ENCODE measurements at places on chromosomes 12 and 14.

- DNase-seq: no peak
Measured at GRCh38 chr12:54229624-54230212, 40.9 kb upstream of the SMUG1 start.

- no peak for DNase-seq
Measured at GRCh38 chr12:83793616-83794015, 1106.9 kb downstream of the TMTC2 start.

DNA sequence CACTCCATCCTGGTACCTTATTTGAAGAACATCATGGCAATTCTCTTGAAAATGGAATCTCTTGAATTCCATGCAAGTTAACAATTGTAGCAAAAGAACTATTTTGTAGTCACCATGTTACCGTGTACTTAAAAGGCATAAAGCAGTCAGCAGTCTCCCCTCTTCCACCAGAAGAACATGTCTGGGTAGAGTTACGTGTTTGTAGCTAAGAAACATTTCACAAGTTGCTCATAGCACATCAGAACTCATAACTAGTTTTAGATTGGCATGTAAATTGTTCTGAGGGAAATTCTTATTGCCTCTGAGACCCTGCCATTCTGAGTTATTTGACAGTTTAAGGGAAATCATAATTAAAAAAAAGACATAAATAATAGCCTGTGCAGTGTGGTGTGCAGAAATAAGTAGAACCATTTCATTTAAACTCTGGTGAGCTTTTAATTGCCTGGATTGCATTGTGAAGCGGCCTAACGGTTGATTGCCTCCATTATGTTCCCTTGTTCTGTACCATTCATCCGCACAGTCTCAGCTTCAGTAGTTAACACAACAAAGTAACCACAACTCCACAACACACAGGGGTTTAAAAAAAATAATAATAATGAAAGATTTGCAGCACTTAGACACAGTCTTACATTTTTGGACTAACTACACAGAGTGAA is 2.6 kb downstream of the LMO3 start:
- DNase-seq: peak; percentile 76

- DNase-seq: no peak
Measured at GRCh38 chr12:67916266-67916970, 72.8 kb upstream of the IFNG-AS1 start.

DNA sequence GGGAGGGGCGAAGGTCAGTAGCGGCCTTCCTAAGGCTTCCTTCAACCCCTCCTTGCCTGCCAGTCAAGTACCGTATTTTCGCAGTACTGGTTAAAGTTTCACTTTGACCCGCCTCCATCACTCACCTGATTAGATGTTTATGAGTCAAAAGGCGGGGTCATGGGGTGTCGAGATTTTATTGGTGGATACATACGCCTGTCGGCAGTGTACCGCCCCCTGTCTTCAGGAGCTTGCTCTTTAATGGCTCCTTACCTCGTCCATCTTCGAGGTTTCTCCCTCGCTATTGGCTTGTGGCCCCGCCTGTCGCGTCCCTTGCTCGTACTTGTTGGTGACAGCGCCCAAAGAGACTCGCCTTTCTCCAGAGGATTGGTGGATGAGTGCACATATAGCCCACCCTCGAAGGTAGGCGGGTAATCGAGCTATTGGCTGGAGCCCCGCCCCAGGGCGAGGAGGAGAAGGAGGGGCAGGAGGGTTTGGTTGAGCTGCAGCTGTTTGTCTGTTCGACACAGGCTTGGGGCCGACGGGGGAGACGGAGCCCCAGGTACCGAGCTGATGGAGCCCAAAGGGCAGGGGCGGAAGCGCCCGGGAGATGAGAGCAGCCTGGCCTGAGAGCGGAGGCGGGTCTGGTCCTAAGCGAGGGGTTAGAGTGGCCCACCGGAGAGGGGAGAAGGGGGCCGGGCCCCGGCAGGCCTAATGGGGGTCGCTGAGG is at the start of gene RAB5B:
TSS of gene RAB5B (plus strand) at position 480 of the 709 bp plus-strand sequence. CDS start 12,883 bp downstream, outside the sequence.
- DNase-seq: peak; percentile 96

GRCh38 chr12:121697093-121697698 is 15.4 kb upstream of the TMEM120B start:
- DNase-seq: peak; percentile 71

GRCh38 chr12:121112496-121112895 is 20.2 kb upstream of the P2RX7 start:
- no peak for DNase-seq

- no peak for DNase-seq
Measured at GRCh38 chr12:96219700-96220206, 25.6 kb downstream of the ELK3 start.

- DNase-seq: no peak
Measured at GRCh38 chr14:70784886-70785285, 24.4 kb downstream of the MAP3K9 start.

GRCh38 chr14:84814391-84814790 is 715.6 kb upstream of the FLRT2 start:
- no peak for DNase-seq

DNA sequence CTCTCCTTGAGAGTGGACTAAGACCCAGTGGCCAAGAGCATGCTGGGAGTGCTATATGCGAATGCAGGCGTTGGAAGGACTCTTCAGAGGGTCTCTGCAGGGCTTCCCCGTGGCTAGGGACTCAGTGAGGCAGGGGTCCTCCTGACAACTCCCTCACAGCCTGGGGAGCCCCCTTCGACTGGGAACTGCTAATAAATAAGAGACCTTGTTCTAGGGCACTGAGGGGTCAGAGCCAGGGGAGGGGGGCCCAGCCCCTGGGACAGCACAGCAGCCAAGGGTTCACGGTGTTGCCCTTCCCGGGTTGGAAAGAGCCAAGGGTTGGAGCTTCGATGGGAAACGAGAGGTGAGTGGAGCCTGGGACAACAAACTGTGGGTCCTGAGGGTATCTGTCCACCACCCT is 6.0 kb upstream of the CPNE6 start:
- no peak for DNase-seq

DNA sequence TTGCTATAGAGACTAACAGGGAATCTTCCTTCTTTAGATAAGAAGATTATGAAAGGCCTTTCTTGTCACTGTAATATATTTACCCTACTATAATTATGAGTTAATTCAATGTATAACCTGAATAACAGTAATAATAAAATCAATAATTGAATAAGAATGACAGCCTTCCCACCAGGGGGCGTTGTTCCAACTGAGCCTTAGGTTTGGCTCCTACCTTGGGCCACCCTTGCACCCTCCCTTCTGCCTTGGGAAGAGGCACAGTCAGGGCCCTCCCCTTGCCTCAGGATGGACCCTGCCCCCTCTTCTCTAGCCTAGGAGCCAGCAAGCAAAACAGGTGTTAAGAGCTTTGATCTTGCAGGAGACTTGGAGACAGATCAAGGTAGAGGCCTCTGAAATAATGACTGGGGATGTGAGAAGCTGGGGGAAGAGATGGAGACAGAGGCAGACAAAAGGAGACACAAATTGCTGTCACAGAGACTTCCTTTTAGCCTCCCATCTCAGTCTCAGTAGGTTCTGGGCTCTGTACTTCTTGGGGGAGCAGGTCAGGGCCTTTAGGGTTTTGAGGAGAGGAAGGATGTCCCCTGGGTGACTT is 40.1 kb upstream of the CISTR start:
- DNase-seq: no peak

- DNase-seq: no peak
Measured at GRCh38 chr12:130195369-130195768, 33.1 kb downstream of the FZD10 start.

GRCh38 chr12:51306507-51306906 is 17.5 kb downstream of the BIN2 start:
- DNase-seq: no peak

DNA sequence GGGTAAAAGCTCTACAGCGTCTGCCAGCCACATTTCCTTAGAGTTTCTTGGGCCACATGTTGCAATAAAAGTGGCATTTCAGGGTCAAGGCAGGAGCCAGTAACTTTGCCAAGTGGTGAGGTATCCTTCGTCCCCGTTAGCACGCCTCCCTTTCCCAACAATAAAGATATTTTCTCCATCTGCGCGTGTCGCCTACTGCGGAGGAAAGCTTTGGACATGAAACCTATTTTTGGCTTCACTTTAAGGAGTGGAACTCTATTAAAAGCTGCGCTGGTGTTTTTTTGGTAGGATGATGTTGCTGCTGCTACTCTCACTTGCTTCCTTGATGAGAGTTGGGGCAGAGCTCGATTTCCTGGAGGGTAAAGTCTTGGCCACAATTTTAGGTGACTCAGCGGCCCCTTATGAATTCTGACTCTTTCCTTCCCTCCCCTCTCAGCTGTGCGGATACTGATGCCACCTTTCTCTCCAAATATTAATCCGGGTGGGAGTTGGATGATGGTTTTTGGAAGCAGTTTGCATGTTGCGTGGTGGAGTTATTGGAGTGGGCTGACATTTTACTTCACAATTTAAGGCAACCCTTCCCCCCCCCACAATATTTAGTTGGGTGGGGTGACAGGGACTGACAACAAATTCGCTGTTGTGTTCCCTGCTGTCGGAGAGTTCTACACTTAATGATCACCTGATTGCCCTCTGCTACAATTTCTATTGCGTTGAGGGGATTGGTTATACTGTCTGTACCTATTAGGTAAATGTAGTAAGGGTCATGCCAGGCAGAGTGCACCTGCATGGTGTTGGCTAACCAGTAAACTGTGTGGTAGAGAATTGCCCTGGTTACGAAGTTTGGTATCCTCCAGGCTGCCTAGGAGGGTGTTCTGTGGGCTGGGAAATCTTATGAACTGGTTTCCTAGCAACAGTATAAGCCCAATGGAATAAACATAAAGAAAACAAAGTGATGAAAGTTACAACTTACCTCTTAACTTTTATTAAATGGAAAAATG is 1.1 kb downstream of the CCDC91 start:
- DNase-seq: no peak

- DNase-seq: no peak
Measured at GRCh38 chr14:25247609-25248008, 197.7 kb upstream of the STXBP6 start.

DNA sequence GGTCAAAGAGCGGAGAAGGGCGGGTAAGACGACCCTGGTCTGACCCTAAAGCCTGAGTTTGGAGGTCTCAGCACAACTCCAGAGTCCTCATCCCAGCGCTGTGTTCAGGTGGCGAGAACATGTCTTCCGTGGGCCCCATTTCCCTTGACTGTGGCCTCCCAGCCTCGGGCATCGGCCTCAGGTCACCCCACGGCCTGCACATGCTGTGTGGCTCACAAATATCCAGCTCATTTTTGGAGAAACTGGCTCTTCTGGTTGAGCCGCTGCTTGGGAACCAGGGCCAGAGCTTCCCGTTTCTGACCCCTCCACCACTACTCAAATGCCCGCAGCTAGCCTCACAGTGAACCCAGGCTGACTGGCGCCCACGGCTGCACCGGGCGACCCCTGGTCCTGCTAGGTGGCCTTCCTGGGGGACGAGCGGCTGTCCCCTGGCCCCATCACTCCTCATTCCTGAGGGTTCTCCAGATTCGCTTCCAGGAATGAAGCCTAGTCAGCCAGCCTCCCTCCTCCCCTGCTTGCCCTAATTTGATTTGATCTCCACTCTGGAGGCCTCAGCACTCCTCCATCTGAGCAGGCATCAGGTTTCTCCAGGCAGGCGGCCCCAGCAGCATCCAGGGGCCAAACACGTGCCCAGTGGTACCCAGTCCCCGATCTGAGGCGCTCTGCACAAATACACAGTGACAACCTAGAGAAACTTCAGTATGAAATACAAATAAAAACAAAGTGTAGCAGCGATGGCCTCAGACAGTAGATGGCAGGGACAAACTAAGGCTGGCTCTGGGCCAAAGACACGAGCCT is 4.7 kb downstream of the P2RX2 start:
- DNase-seq: peak; percentile 39

DNA sequence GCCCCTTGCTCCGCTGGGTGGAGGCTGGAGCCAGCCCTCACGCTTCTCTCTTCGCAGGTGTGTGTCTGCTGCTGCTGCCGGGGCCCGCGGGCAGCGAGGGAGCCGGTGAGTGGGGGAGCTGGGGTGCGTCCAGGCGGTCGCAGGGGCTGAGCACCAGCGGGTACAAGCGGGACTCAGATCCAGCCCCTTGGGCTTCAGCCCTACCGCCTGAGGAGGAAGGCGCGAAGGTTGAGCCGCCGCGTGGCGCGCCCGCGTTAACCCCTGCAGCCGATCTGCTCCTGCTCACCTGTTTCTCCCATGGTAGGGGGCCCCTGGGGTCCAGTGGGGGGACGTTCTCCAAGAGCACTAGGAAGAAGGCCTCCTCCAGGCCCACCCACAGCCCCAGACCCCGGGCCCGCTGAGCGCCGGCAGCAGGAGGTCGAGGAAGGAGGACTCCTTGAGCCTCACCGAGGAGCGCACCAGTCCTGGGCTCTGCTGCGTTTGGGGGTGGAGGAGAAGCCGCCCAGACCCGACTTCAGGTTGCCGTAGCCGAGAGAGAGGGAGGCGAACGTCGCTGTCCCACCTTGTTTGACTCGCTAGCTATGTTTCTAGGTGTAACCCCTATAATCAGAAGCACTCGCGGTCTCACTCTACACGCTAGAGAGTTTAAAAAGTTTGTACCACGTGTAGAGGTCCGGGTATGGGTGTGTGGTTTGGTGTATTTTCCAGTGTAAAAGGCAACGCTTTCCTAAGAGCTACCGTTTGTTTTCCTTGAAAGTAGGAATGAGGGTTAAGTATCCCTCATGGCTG is 834 bp downstream of the COCH start:
- peak; percentile 70 for DNase-seq

DNA sequence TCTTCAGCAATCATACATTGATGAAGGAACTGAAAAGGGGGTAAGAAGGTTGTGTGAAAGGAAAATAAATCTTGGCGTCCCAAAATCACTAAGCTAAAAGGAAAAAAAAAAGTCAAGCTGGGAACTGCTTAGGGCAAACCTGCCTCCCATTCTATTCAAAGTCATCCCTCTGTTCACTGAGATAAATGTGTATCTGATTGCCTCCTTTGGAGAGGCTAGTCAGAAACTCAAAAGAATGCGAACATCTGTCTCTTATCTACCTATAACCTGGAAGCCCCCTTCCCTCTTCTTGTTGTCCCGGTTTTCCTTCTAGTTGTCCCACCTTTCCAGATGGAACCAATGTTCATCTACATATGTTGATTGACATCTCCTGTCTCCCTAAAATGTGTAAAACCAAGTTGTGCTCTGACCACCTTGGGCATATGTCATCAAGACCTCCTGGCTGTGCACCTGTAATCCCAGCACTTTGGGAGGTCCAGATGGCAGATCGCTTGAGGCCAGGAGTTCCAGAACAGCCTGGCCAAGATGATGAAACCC is 53.1 kb downstream of the RESF1 start:
- DNase-seq: no peak

GRCh38 chr14:97850466-97850865 is 1053.3 kb downstream of the VRK1 start:
- DNase-seq: no peak

DNA sequence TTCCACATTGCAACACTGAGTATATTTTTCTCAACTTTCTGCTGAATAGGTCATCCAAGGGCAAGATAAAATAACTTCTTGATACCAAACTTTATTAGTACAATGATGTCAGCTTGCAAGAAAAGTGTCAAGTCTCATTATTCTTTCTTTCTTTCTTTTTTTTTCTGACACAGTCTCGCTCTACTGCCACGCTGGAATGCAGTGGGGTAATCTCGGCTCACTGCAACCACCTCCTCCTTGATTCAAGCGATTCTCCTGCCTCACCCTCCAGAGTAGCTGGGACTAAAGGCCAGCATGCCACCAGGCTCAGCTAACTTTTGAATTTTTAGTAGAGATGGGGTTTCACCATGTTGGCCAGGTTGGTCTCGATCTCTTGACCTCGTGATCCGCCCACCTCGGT is 523.4 kb downstream of the FSCB start:
- DNase-seq: no peak
